ENCODE measurements at places on chromosomes 16 and 17. TPM values are rescaled to one million over a fixed set of nuclear protein-coding genes. Genes with fewer than 3 reads are reported as not detected.

- H3K4me3 ChIP-seq = no peak overlapping the region
- H3K27ac ChIP-seq = no peak overlapping the region
- H3K36me3 ChIP-seq = no peaks in the 10 kb centered on the region
- H3K27me3 ChIP-seq = peaks cover 3% of the 10 kb centered on the region
These were observed 263.1 kb upstream of the PSMD7 start for GRCh38 chr16:74033441-74033995.

The SCNN1G gene
- total RNA-seq = not detected

GRCh38 chr17:75262112-75262606 lies 480 bp downstream of the MRPS7 start:
- H3K27ac ChIP-seq = peak overlapping the region; percentile 100
- no peak for DNase-seq
- no peaks in the 10 kb centered on the region for H3K27me3 ChIP-seq
- peaks cover 17% of the 10 kb centered on the region for H3K4me1 ChIP-seq

DNA sequence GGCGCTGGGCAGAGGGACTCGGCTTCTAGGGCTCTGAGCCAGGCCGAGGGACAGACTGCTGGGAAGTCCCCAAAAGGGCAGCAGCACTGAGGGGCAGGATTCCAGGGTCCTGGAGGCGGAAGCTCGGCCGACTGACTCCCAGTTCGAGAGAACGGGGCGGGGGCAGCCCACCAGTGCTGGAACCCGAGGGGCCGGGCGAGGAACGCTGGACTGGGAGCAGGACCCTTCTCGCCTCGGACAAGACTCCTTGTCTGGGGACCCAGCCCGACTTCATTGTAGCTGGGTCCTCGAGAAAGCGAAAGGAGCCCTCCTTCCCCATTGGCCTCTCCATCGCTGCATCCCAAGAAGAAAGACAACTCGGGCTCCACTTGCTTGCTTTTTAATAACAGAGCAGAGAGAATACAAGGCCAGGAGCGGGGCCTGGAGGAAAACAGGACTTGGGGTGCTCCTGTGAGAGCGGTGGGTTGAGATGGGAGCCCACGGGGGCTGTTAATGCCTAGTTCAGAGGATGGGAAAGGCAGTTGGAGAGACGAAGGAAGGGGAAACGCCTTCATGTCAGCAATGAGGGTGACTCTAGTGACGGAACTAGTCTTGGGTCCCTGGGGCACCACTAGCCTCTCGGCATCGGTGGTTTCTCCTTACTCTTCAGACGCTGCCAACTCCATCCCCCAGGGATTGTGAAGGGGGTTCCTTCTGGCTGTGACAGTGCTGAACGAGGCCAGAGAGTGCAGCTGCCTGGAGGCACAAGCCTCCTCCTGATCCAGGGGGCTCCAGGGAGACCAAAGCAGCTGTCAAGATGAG lies 492 bp upstream of the CAMTA2 start:
- H3K4me3 ChIP-seq = peak overlapping the region; percentile 79
- peaks cover 24% of the 10 kb centered on the region for H3K4me1 ChIP-seq
- no peaks in the 10 kb centered on the region for H3K36me3 ChIP-seq
- no peaks in the 10 kb centered on the region for H3K27me3 ChIP-seq
- no peak for DNase-seq

The TEX19 gene
- total RNA-seq = not detected

All from astrocyte (in vitro differentiated cells and primary cell).